Progenitor cell of endocrine pancreas (in vitro differentiated cells): ENCODE measurements at places on chromosomes 5 and 9.

- no peak for DNase-seq
Observed at GRCh38 chr5:88377705-88378656, 109.3 kb upstream of the TMEM161B start.

- no peak for DNase-seq
Observed at GRCh38 chr5:108382784-108383330, 959 bp upstream of the FBXL17 start.

DNA sequence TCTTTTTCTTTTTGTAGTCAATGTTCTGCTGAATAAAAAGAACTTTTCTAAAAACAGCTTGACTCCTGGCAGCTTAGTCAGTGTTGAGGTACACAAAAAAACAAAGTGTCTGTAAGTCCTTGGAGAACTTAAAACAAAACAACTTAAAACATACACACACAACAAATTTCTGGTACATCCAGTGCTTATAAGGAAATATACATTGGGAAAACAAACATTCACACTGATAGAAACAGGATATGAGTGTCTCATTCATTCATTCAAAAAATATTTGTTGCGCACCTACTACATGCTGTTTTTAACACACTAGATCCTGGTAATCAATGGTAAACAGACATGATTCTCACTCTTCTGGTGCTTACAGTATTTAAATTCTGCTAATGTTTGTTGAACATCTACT is 27.4 kb upstream of the MEGF9 start:
- no peak for DNase-seq

- DNase-seq: no peak
Observed at GRCh38 chr5:55720188-55720703, 8.1 kb upstream of the SLC38A9 start.

- no peak for DNase-seq
Observed at GRCh38 chr9:121727295-121728020, 76.0 kb downstream of the DAB2IP start.

GRCh38 chr9:18606281-18606680 is 132.3 kb downstream of the ADAMTSL1 start:
- DNase-seq: no peak

DNA sequence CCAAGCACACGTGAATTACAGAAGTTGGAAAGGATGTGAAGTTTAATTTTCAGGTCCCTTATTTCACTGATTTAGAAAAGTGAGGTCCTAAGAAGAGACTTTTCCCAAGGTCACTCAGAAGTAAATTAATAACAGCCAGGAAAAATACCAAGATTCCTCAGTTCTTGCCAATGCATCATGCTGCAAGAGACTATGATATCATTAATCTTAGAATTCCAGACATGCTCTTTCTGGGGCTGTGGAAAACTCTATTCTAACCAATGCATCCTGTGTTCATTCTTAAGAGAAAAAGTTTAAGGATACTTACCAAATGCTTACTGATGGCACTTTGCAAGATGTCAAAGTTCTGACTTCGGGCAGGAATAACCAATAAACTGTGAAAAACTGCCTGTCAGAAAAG is 42.8 kb downstream of the TEX10 start:
- no peak for DNase-seq

DNA sequence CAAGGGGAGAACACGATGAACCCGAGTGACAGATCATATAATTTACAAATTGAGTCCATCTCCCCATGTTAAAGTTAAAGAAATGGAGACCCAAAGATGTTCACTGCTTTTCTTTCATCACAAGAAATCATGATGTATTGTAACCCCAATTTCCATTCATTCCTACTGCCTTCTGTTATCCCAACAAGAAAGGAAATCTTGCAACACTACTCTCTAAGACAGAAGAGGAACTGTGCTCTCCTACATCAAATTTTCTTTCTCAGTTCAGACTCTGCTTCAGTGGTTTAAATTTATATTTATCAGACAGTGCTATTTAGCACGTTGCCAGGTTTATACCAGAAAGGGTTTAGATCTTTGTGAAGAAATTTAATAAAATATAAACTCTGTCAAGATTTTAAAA is 83.8 kb upstream of the RASA1 start:
- no peak for DNase-seq

DNA sequence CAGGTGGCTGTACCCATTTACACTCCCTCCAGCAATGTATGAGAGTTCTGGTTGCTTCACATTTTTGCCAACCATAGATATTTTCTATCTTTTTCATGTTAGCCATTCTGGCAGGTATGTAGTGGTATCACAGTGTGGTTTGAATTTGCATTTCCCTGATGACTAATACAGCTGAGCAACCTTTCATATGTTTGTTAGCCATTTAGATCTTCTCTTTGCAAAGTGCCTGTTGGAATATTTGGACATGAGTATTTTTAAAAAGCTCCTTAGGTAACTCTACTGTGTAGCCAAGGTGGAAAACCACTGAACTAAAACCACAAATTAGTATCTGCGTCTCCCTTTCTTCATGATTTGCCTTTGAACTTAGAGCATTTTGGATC is 31.9 kb downstream of the IRF1 start:
- no peak for DNase-seq

GRCh38 chr5:143646961-143647360 is 165.0 kb upstream of the HMHB1 start:
- no peak for DNase-seq

- DNase-seq: no peak
Observed at GRCh38 chr5:178241688-178242231, 9.2 kb upstream of the PHYKPL start.

DNA sequence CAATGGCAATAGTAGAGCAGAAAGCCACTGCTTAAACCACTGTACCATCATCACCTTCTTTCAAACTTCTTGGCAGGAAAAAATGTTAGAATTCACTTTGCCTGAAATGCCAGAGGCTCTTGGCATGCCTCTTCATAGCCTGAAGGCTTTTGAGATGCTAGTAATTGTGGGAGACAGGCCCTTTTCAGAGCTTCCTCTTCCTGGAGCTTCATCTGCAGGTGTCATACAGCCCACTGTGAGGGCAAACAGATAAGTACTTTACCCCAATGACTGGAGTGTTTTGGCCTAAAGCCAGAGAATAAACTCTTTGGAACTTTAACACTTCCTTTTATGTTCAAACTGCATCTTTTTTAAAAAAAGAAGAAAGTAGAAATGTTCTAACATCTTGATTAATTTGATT is 81.3 kb upstream of the TMEM171 start:
- DNase-seq: no peak

DNA sequence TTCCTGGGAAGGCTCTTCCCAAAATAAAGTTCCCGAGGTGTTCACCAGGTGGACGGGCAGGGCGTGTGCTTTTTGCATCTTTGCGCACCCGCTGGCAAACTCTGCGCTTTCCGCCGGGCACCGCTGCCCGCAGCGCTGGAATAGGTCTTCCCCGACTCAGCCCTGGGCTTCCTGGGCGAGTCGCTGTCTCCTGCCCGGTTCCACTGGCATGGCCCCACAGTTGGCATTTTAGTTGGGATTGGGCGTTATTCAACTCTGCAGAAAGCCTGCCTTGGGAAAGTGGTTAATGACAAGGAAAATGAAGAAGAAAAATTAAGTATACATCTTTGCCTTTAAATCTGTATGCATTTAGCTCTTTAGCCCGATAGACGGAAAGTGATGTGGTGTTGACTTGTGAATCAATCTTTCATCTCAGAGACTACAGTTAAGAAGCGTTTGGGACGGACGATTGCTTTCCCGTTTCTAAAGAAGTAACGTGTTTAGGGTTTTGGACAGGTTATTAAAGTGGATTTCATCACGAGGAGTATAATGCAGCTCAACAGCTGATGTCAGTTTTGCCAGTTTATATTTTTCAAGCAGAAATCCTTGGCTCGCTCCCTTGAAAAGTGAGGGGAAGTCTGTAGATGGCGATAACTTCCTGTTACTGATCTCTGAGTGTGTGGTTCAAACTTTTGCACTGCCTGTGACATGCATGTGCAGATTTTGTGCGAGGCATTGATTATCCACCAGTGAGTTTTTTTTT is 946 bp downstream of the ADCY2 start:
- no peak for DNase-seq

GRCh38 chr9:114112778-114113584 is 13.9 kb upstream of the KIF12 start:
- no peak for DNase-seq

DNA sequence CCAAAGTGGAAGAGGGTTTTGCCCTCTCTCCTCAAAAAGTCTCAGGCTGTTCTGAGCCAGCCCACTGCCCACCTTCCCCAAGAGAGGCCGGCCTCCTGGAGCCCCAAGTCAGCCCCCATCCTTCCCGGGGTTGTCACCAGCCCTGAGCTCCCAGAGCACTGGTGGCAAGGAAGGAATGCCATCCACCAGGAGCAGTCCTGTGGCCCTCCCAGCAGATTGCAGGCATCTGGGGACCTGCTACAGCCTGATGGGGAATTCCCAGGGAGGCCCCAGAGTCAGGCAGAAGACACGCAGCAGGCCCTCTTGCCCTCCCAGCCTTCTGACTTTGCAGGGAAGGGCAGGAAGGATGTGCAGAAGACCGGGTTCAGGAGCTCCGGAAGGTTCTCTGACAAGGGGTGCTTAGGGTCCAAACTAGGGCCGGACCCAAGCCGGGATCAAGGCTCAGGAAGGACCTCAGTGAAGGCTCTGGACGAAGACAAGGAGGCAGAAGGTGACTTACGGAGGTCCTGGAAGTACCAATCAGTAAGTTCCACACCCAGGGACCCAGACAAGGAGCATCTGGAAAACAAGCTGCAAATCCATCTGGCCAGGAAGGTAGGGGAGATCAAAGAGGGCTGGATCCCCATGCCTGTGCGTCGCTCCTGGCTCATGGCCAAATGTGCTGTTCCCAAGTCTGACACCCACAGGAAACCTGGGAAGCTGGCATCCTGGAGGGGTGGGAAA is 3.7 kb downstream of the SPATA31E1 start:
- DNase-seq: no peak

GRCh38 chr9:123478967-123479602 is 123.1 kb downstream of the CRB2 start:
- no peak for DNase-seq

GRCh38 chr9:37290940-37291485 is 131.5 kb upstream of the GRHPR start:
- DNase-seq: no peak

GRCh38 chr9:88272986-88273385 is 115.3 kb upstream of the SPIN1 start:
- no peak for DNase-seq

DNA sequence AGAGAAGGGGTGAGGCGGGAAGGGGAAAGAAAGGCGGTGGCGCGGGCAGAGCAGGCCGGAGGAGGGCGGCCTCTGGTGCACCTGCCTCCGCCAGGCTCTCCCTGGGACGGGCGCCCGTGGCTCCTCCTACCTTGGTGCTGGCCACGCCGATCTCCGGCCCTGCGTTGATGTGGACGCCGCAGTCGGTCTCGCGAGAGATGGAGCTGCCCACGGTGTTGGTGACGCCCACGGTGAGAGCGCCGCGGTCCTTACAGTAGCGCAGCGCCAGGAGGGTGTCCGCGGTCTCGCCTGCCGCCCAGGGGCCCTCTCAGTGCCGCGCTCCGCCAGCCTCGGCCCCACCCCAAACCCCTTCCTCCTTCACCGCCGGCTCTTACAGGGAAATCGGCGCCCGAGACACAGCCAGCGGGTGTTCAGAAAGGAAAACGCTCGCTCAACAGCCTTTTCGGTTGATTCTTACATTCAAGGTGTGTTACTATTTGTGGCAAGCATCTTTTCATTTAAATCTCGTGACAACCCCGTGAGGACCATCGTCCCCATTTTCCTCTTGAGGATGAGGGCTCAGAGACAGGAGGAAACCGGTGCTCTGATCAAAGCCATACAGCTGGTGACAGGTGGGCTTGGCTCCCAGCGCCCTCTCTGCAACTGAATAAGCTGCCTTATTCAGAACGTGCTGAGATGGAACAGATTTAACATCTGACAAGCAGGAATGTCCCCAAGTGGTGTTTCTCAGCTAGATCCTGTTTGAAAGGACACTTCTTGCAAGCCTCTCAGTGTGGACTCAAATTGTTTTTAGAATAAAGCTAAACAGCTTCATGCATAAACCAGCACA is 22.0 kb upstream of the MAPK9 start:
- DNase-seq: no peak

DNA sequence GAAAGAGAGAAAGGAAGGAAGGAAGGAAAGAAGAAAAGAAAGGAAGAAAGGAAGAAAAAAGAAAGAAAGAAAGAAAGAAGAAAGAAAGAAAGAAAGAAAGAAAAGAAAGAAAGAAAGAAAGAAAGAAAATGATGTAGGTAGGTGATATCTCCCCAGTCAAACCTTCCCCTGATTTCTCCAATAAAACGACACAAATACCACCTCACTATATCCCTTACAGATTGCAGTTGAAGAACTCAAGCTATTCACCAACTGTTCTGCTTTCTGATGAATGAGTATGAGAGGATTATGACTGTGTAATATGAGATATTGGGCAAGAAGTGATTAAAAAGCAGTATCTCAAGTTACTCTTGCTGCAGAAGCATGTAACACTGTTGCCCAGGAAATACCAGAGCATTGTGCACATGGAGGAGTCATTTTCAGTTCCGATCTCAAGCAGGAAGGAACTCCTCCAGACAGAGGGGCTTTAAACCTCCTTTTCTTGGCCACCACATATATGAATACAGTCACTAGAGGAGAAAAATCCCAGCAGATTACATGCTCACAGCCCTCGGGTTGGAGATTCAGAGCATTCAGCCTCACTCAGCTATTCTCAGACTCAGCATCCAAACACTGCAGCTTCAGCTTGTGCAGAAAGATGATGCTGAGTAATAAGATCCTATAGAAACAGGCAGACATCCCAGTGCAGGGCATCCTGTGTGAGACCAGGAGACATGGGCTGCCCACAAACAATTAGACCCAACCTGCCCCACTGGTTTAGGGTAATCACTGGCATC is 61.4 kb downstream of the UGCG start:
- DNase-seq: no peak

GRCh38 chr5:97010606-97011005 is 74.7 kb downstream of the LNPEP start:
- no peak for DNase-seq

- DNase-seq: no peak
Observed at GRCh38 chr9:19946441-19947109, 157.7 kb upstream of the SLC24A2 start.

- DNase-seq: no peak
Observed at GRCh38 chr9:76463211-76463610, 4.2 kb downstream of the GCNT1 start.

- DNase-seq: no peak
Observed at GRCh38 chr5:61254969-61255555, 77.0 kb upstream of the ZSWIM6 start.

GRCh38 chr9:92737611-92738299 is 26.9 kb downstream of the BICD2 start:
- no peak for DNase-seq

GRCh38 chr9:87674565-87675299 is 51.2 kb upstream of the CTSL start:
- DNase-seq: no peak

GRCh38 chr9:27563738-27564430 is 9.4 kb downstream of the C9orf72 start:
- no peak for DNase-seq

- DNase-seq: no peak
Observed at GRCh38 chr5:142512043-142513042, 173.5 kb downstream of the FGF1 start.
